ENCODE measurements at places on chromosomes 7 and 10. TPM values are rescaled to one million over a fixed set of nuclear protein-coding genes. Genes with fewer than 3 reads are reported as not detected.

The ATG9B gene
- 0.70 TPM for total RNA-seq

The FANK1 gene
- total RNA-seq, result 4.9 TPM

The GET4 gene
- total RNA-seq, result 53.0 TPM

The LRIT1 gene
- total RNA-seq, result not detected

The PRSS58 gene
- total RNA-seq, result not detected

The CPA2 gene
- total RNA-seq, result 0.18 TPM

The NCOA4 gene
- 244 TPM for total RNA-seq

The FZD8 gene
- total RNA-seq, result 34.4 TPM

The ZNF394 gene
- 30.5 TPM for total RNA-seq

The KLLN gene
- 0.99 TPM for total RNA-seq
